CD4-positive, CD25-positive, alpha-beta regulatory T cell (primary cell): ENCODE measurements at places on chromosomes 1 and 21.

DNA sequence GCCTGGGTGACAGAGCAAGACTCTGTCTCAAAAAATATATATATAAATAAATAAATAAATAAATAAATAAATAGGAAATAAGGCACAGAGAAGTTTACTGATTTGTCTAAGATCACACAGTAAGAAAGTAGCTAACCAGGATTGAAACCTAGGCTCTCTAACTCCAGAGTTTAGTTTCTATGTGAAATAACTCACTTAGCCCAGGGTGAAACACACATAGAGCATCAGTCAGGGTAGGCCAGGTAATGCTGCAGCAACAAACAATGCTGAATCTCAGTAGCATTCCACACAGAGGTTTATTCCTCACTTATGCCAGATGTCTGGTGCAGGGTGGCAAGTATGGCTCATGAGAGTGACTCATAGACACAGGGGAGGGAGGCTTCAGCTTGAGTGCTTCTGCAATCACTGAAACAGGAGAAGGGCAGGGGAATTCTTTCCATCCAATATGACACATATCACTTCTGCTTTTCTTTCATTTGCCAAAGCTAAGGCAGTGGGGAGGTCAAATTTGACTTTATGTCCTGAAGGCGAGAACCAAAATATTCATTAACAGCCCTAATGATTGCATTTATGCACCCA, 37.1 kb upstream of the KANK4 start:
- no peak for DNase-seq

GRCh38 chr1:224433041-224433691, 1.4 kb downstream of the WDR26 start:
- DNase-seq: peak; percentile 37

DNA sequence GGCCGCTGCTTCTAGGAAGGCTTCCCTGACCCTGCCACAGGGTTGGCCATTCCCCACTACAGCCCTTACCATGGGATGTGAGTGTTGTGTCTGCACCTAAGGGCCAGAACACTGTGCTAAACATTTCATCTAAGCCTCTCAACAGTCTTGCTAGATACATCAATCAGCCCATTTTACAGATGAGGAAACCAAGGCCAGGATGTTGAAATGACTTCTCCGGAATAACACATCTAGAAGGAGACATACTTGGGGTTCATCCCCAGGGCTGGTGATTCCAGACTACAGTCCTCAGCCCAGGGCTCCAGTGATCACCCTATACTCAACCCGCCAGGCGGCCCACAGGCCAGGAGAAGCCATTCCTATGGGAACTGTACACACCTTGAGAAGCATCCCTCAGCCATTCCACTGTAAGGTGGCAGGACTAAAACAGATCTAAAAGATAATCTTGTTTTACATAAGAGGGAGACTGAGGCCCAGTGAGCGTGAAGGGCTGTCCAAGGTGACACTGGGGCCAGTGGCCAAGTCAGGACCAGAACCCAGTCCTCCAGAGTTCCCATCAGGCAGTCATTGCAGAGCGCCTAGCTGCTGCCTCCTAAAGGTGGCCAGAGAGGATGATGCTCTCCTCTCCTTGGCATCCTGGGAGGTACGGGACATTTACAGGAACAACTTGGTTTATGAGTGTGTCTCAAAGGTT, 119.5 kb downstream of the GLIS1 start:
- no peak for DNase-seq

GRCh38 chr1:145958734-145959133, 917 bp upstream of the LIX1L start:
- DNase-seq: no peak

- no peak for DNase-seq
Observed at GRCh38 chr1:157988002-157988401, 5.4 kb upstream of the KIRREL1 start.

GRCh38 chr1:191460234-191460633, 698.0 kb upstream of the RGS18 start:
- no peak for DNase-seq

GRCh38 chr1:115440733-115441132, 102.7 kb upstream of the NGF start:
- no peak for DNase-seq

DNA sequence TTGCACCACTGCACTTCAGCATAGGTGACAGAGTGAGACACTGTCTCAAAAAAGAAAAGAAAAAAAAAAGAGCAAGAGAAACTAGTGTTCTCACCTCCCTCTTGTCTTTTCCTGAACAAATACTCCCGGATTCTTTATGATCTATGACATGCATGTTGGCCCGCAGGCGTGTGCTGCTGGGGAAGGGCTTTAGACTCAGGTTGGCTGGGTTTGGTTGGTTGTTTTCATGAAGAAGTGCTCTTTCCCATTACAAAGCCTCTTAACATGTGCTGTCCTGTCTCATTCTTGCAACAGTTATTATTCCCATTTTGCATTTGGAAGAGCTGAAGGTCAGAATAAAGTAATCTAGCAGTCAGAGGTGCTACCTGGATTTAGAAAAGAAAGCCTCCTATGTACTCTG, 79.5 kb downstream of the TRABD2B start:
- DNase-seq: no peak

GRCh38 chr1:6208723-6209660, 3.1 kb downstream of the RNF207 start:
- peak; percentile 42 for DNase-seq

DNA sequence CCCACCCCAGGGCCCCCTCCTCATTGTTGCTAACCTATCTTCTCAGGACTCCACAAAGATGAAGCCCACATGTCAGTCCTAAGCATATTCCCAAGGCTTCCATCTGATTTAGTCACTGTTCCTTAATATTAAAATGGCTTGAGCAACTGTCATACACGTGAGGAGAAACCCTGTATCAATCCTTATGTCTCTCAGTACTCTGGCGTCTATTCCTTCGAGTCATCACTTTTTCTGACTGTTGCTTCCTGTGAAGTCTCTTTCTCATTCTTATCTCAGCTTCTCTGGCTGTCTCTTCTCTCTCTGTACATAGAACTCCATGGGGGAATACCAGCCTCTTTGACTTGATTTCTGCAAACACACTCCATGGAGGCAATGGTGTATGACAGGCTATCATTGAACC, 98.4 kb downstream of the C4BPA start:
- no peak for DNase-seq

GRCh38 chr1:51960262-51960661, 30.2 kb downstream of the RAB3B start:
- no peak for DNase-seq

DNA sequence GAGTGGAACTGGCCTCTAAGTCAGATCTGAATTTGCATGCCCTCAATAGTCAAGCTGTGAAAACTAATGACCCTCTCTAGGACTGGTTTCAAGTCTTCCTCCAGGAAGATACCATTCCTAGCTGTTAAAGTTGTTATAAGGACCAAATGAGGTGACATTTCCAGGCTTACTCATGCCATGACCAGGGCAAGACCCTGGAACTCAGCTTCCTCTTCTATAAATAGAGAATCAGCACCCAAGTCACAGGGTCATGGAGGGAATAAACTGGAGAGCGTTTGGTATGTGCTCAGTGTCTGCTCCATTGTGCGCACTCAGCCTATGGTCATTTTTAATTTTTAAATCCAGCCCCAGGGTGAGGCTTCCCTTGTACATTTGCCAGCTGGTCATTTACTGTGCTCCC, 2.5 kb downstream of the S100A9 start:
- no peak for DNase-seq

DNA sequence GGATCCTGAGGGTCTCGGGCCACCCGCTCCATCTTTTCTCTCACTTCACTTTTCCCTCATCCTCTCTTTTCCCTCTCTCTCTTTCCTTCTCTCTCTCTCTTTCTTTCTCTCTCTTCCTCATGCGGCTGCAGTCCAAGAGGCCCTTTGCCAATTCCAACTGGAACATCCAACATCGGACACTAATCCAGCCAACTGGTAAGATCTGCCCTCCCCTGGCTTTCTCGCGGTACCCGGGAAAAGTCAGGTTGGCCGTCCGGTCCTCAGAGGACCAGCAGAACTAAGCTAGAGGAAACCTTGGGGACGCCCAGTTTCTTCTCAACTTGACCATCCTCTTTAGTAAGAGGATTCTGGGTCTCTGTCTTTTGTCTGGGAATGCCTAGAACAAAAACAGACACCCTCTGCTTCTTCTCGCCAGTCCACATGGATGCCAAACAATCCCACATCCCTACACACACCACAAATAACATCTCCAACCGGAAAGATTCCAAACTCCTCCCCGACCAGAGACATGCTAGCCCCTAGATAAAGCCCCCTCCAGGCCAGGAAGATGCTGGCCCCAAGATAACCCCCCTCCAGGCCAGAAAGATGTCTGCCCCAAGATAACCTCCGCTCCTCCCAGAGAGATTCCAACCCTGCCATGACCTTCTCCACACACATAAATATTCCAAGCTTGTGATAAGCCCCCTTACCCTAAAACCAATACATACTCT, 3.2 kb upstream of the SETD4 start:
- DNase-seq: no peak

- no peak for DNase-seq
Observed at GRCh38 chr1:33270379-33270778, 14.1 kb downstream of the ZNF362 start.

GRCh38 chr1:64699327-64699726, 45.5 kb upstream of the RAVER2 start:
- no peak for DNase-seq

DNA sequence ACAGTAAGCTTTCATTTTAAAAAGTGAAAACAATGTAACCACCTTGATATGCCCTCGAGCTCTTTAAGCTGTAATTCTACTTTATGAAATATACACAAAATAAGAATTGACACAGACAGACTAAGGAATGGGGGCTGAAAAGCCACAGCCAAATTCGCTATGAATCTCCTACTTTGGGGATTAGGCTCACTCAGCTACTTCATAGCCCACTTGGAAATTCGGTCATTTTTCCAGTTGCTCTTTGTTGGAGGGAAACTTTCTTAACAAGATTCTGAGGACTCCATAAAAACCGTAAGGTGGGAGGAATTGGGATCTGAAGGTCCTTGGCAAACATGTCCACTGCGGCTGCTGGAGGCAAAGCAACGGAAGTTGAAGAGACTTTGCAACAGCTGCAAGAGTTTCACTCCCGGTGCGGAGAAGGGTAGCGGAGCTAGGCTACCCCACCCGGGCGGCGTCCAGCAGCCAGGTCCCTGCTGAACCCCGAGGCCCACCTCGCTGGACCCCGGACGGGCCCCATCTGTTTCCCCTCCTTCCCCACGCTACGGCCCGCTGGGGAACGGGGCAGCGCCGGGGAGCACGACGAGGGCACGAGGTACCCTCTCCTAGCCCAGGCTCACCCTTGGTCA, 634 bp downstream of the MYCBP start:
- DNase-seq: peak; percentile 27

DNA sequence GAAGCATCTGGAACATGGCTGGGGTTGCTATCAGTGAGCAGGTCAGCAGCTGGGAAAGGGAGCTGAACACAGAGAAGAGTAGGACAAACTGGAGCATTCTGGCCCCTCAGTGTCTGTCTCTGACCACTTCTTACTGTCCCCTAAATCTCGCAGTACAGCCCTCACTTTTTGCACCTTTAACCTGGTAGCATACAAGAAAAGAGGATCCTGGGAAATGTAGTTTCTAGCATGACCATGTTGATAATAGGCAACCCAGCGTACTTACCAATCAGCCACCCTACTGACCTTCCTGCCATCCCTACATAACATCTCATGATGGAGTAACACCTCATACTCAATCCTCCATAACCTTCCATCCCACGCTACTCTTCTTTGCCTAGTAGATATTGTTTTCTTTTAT, 99.1 kb upstream of the RAVER2 start:
- DNase-seq: no peak

DNA sequence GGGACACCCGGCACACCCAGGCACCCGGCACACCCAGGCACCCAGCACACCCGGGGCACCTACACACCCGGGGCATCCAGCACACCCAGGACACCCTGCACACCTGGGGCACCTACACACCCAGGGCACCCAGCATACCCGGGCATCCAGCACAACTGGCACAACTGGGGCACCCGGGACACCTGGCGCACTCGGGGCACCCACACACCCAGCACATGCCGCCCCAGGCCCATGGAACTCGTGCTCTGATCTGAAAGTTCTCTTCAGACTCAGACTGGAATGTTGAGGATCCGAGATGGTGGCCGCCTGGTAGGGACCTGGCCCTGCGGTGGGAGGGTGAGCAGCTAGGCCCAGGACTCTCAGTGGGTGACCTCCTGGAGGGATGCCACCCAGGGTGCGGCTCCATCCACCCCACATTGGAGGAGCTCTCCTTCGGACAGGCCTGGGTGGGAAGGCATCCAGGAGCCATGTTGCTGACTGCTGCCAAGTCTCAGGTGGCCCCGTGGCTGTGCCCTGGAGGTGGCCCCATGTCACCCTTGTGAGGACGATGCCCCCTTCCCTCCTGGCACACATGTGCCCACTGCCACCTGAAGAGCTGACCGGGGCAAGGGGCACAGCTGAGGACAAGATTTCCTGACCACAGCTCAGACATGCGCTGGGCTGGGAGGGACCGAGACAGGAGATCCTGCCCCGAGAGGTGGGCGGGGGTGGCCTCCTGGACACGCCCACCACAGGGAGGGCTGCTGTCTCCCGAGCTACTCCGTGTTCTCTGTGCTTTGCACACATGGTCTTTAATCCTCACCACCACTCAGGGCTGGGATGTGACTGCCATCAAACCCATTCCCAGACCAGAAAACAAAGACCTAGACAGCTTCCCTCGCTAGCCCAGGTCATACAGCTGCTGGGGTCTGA, 37.0 kb downstream of the UBE2G2 start:
- no peak for DNase-seq

GRCh38 chr1:221963742-221964141, 221.9 kb upstream of the DUSP10 start:
- DNase-seq: no peak

DNA sequence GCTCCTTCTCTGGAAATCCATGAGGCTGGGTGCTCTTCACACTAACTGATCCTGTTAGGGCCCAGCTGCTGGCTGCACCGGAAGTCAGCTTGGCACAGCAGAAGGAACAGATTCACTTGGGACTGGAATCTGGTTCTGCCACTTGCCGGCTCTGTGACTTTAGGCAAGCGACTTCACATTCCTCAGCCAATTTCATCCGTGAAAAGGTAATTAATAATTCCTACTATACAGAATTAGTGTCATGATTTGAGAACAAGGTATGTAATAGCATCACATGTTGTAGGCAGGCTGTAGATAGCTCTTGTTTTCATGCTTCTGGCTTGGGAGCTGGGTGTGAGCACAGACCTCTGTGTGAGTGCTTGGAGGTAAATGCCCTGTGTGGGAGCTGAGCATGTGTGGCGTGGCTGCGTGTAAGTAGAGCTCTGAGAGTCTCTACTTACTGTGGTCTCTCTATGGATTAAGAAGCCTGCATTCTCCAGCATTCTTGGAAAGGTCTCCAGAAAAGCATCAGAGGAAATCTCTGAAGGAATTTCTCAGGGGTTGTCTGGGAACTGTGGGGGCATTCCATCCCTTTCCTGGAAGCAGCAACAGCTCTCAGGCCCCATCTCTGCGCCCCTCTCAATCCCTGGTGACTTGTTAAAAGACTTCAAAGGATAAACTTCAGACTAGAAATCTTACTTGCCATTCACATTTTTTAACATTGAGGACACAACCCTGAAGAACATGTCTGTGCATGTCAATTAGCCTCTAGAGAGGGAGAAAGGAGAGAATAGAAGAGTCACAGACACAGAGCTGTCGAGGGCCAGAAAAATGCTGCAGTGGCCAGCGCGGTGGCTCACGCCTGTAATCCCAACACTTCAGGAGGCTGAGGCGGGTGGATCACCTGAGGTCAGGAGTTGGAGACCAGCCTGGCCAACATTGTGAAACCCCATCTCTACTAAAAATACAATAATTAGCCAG, 47.7 kb upstream of the PPM1J start:
- DNase-seq: no peak

- peak; percentile 76 for DNase-seq
Observed at GRCh38 chr1:175319112-175319911, 126.7 kb upstream of the KIAA0040 start.
